ENCODE measurements at places on chromosomes 1 and 21.

DNA sequence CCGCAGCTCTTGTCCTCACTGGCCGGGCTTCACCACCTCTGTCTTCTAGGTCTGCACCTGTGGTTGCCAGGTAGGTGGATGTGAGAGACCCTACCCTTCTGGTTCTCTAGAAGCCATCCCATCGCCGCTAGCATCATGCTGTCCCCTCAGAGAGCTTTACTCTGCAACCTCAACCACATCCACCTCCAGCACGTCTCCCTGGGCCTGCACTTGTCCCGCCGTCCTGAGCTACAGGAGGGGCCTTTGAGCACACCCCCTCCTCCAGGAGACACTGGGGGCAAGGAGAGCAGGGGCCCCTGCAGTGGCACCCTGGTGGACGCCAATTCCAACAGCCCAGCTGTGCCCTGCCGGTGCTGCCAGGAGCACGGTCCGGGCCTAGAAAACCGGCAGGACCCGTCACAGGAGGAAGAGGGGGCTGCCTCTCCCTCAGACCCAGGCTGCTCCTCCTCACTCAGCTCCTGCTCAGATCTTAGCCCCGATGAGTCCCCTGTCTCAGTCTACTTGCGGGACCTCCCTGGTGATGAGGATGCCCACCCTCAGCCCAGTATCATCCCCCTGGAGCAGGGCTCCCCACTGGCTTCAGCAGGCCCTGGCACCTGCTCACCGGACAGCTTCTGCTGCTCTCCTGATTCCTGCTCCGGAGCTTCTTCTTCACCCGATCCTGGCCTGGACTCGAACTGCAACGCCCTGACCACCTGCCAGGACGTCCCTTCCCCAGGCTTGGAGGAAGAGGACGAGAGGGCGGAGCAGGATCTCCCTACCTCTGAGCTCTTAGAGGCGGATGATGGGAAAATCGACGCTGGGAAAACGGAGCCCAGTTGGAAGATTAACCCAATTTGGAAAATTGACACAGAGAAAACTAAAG lies 1.2 kb downstream of the RUSC1 start:
- no peak for DNase-seq

DNA sequence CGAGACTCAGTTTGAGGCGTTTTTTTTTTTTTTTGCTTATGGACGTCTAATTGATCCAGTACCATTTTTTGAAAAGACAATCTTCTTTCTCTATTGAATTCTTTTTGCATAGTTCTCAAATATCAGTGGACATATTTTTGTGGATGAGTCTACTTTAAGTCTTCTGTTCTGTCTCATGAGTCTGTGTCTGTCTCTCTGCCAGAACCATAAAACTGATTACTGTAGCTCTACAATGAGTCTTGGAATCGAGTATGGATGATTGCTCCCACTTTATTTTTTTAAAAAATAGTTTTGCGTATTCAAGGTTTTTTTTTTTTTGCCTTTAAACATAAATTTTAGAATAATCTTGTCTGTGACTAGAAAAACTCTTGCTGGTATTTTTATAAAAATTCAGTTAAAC lies 323.5 kb downstream of the ZNF326 start:
- no peak for DNase-seq

- DNase-seq: no peak
Measured at GRCh38 chr1:112991402-112992120, 35.6 kb upstream of the SLC16A1 start.

GRCh38 chr1:214473387-214473786 lies 78.0 kb downstream of the PTPN14 start:
- no peak for DNase-seq

DNA sequence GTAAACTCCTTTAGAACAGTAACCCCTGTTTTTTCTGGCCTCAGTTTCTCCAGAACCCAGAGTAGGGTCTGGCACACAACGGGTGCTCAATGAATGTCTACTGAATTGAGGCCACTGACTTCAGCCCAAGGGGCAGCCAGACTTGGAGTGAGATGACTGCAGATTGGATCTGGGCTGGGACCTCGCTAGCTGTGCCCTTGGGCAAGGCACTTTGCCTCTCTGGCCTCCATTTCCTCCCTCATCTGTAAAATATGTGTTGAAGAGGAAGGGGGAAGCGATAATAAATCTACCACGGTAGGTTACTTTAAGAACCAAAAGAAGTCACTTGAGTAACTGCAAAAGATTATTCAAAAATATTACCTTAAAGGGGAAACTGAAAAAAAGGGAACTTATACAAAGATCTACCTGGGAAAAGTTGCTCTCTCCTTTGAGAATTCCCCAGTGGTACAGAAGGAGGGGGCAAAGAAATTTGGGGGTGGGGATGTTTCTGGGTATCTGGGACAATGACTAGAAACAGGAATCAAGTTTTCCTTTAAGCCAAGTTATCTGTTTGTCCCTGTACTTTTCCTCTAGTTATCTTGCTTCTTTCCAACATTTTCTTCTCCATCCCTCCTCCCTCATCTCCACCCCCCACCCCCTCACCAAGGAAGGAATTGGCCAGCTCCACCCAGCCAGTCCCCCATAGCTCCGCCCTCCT lies 394 bp upstream of the GRHL3 start:
- DNase-seq: no peak

DNA sequence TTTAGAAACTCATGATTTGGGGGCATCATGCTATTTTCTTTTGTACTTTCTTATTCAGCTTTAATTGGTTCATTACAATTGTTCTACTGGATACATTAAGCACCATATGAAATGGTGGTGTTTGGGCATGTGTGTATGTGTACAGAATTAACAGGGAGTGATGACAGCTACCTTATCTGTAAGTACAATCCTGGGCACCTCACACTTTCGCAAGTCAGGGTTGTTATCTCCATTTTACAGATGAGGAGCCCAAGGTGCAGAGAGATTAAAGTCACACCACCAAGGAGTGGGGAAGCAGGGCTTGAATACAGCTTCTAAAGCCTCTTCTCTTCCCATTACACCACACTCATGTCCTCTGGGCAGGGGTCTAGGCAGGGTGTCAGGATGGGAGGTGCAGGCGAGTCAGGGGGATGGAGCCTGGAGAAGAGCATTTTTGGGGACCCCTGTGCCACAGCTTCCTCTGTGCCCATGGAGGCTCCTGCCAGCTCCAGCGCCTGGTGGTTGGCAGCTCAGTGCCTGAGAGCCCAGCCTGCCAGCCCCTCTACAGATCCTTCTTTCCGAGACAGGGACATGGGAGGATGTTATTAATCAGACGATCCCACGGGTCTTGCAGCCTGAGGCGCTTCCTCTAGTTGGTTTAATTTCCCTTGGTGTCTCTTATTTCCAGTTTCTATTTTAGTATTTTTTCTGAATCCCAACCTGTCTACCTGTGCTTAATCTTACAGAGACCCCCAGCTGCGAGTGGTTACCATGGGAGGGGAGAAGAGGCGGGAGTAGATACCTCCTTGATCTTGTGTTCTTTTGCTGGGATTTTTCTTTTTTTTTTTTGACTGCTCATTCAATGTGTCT lies 126.2 kb upstream of the CD34 start:
- no peak for DNase-seq

GRCh38 chr1:61506236-61506635 lies 218.7 kb downstream of the TM2D1 start:
- no peak for DNase-seq

DNA sequence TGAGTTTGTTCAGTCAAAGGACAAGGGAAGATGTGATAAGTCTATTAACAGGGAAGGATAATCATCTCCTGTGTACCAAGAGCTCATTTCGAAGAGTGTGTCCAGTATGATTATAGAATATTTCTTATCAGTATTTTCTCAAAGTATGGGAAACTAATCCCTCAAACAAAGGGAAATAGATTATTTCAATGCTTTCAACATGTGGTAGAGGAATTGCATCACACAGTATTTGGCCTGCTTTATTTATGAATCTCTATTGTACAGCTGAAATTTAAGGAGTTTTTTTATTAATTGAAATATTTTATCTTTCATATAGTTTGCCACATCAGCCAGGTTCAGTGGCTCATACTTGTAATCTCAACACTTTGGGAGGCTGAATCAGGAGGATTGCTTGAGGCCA lies 151.0 kb downstream of the CLEC20A start:
- DNase-seq: no peak

Data from activated T-cell treated with anti-CD3 and anti-CD28 coated beads, Interleukin-2, amount 50 U/mL, for 1 hour (primary cell).